ENCODE measurements at places on chromosomes 3 and 15. TPM values are rescaled to one million over a fixed set of nuclear protein-coding genes. Genes with fewer than 3 reads are reported as not detected.

DNA sequence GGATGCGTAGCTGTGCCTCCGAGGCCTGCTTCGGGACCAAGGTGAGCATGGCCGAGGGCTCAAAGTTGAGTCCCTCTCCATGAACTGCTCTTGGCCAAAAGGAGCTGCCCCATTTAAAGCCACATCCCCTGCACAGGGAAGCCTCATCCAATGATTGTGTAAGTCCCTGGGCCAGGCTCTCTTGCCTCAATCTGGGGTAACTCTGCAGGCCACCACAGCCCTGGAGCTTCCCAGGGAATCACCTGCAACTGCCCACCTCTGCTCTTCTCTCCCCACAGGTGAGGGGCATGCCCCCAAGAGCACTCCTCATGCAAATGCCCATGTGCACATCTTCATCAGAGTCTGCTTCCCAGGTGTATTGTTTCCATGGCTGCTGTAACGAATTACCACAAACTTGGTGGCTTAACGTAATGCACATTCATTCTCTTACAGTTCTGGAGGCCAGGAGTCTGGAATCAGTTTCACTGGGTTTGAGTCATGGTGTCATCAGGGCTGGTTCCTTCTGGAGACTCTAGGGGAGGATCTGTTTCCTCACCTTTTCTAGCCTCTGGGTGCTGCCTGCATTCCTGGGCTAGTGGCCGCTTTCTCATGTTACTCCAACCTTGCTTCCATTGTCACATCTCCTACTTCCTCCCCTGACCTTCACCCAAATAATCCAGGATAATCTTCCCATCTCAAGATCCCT, 25.0 kb upstream of the LOXL1 start:
- H3K27ac ChIP-seq = no peak overlapping the region
- H3K27me3 ChIP-seq = no peaks in the 10 kb centered on the region
- H3K4me3 ChIP-seq = no peak overlapping the region
- DNase-seq = no peak
- H3K36me3 ChIP-seq = peaks cover 6% of the 10 kb centered on the region

GRCh38 chr3:71389191-71389590, 194.3 kb downstream of the FOXP1 start:
- H3K27me3 ChIP-seq = no peaks in the 10 kb centered on the region
- DNase-seq = no peak
- H3K4me1 ChIP-seq = peaks cover 43% of the 10 kb centered on the region
- no peak overlapping the region for H3K4me3 ChIP-seq
- peak overlapping the region; percentile 78 for H3K27ac ChIP-seq

DNA sequence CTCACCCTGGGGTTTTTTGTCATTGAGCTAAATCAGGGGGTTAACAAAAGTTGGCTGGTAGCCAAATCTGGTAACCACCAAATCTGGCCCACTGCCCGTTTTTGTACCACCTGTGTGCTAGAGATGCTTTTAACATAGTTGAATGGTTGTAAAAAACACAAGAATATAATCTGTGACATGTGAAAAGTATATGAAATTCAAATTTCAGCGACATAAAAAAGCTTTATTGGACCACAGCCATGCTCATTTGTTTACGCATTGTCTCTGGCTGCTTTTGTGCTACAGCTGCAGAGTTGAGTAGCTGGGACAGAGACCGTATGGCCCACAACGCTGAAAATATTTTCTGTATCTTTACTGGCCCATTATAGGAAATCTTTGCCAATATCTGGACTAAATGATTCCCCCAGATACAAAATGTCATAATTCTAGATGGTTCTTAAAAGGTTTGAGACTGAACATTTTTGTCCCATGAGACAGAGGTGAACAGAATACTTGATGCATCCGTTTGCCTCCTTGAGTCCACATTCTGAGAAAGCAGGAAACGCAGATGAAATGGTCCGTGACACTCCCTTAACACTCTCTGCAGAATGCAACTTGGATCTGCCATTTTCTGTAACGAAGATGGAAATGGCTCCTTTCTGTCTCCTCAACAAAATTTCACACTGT, 120.9 kb upstream of the PDZRN3 start:
- H3K27me3 ChIP-seq = no peaks in the 10 kb centered on the region
- no peak overlapping the region for H3K4me3 ChIP-seq
- no peak overlapping the region for H3K27ac ChIP-seq
- no peak for DNase-seq
- no peaks in the 10 kb centered on the region for H3K36me3 ChIP-seq

DNA sequence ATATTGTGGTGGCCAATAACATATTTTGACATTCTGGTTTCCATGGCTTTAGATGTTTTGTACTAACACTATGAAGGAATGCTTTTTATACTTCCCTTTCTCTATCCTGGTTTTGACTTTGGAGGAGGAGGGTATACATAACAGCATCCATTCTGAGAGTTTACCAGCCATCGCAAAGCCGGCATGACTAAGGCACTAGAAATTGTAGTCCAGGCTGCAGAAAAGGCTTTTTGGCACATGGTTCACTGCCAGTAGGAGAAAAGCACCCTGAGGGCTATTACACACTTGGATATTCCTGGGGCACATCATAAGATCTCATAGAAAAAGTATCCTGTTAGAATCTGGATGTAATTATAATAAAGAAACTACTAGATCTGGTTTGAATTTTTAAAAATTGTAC, 101.8 kb downstream of the STT3B start:
- peaks cover 13% of the 10 kb centered on the region for H3K36me3 ChIP-seq
- H3K27me3 ChIP-seq = no peaks in the 10 kb centered on the region
- no peak overlapping the region for H3K4me3 ChIP-seq
- DNase-seq = no peak
- H3K4me1 ChIP-seq = peaks cover 33% of the 10 kb centered on the region

GRCh38 chr15:50112488-50113186, 6.4 kb downstream of the ATP8B4 start:
- peaks cover 3% of the 10 kb centered on the region for H3K36me3 ChIP-seq
- peaks cover 14% of the 10 kb centered on the region for H3K4me1 ChIP-seq
- DNase-seq = no peak
- no peak overlapping the region for H3K27ac ChIP-seq

DNA sequence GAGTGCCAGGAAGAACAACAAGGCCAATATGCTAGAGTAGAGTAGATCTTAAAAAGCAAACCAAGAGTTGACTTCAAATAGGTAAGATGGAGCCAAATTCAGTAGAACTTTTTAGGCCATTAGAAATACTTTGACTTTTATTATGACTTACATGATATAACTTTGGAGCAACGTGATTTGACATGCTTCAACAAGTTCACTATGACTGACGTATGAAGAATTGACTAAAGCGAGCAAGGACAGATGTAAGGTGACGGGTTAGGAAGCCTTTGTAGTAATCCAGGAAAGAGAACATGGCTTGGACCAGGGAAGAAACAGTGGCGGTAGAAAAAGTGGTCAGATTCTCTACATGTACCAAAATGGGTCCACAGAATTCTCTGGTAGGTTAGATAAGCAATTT, 4.9 kb upstream of the ZNF385D start:
- H3K27ac ChIP-seq = no peak overlapping the region
- DNase-seq = no peak
- no peak overlapping the region for H3K4me3 ChIP-seq
- H3K27me3 ChIP-seq = no peaks in the 10 kb centered on the region
- no peaks in the 10 kb centered on the region for H3K4me1 ChIP-seq

DNA sequence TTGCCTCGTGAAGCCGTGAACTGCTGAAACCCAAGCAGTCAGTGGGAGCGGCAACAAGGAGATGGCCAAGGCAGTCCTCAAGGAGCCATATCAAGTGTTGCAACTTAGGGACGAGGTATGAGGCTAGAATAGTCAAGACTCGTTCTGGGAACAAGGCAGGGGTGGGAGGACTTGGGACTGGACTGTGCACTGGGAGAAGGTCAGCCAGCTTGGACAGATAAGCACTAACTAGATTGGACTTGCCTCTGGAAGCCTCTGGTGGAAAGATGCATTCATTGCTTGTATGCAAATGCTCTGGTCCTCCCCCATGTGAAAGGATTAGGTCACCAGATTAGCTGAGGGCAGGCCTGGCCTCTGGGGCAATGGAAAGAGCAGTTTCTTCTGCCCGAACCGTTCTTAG, 123.3 kb upstream of the CTNNB1 start:
- H3K36me3 ChIP-seq = no peaks in the 10 kb centered on the region
- H3K27ac ChIP-seq = no peak overlapping the region
- H3K4me3 ChIP-seq = no peak overlapping the region
- peaks cover 7% of the 10 kb centered on the region for H3K4me1 ChIP-seq

- no peak overlapping the region for H3K27ac ChIP-seq
- no peak for DNase-seq
- peaks cover 34% of the 10 kb centered on the region for H3K4me1 ChIP-seq
Observed at GRCh38 chr15:64548235-64548634, 87.9 kb downstream of the ZNF609 start.

- no peaks in the 10 kb centered on the region for H3K4me1 ChIP-seq
- H3K4me3 ChIP-seq = no peak overlapping the region
- no peak overlapping the region for H3K27ac ChIP-seq
- H3K27me3 ChIP-seq = no peaks in the 10 kb centered on the region
Observed at GRCh38 chr3:65230261-65231139, 542.7 kb upstream of the ADAMTS9 start.

- no peak for DNase-seq
- no peak overlapping the region for H3K27ac ChIP-seq
- peaks cover 17% of the 10 kb centered on the region for H3K4me1 ChIP-seq
- no peaks in the 10 kb centered on the region for H3K36me3 ChIP-seq
Observed at GRCh38 chr3:38148311-38148882, 9.9 kb downstream of the MYD88 start.

- peaks cover 2% of the 10 kb centered on the region for H3K36me3 ChIP-seq
- no peak for DNase-seq
- peak overlapping the region; percentile 79 for H3K27ac ChIP-seq
- H3K4me3 ChIP-seq = peak overlapping the region; percentile 72
- no peaks in the 10 kb centered on the region for H3K27me3 ChIP-seq
- peaks cover 26% of the 10 kb centered on the region for H3K4me1 ChIP-seq
Observed at GRCh38 chr15:100570735-100571313, 31.2 kb downstream of the LINS1 start.

- H3K27me3 ChIP-seq = no peaks in the 10 kb centered on the region
- DNase-seq = no peak
Observed at GRCh38 chr3:162945626-162946025, 1449.0 kb downstream of the OTOL1 start.

GRCh38 chr15:51736069-51736468, 1.4 kb downstream of the LYSMD2 start:
- peaks cover 7% of the 10 kb centered on the region for H3K36me3 ChIP-seq
- H3K4me3 ChIP-seq = peak overlapping the region; percentile 94
- H3K4me1 ChIP-seq = peaks cover 62% of the 10 kb centered on the region
- no peaks in the 10 kb centered on the region for H3K27me3 ChIP-seq

DNA sequence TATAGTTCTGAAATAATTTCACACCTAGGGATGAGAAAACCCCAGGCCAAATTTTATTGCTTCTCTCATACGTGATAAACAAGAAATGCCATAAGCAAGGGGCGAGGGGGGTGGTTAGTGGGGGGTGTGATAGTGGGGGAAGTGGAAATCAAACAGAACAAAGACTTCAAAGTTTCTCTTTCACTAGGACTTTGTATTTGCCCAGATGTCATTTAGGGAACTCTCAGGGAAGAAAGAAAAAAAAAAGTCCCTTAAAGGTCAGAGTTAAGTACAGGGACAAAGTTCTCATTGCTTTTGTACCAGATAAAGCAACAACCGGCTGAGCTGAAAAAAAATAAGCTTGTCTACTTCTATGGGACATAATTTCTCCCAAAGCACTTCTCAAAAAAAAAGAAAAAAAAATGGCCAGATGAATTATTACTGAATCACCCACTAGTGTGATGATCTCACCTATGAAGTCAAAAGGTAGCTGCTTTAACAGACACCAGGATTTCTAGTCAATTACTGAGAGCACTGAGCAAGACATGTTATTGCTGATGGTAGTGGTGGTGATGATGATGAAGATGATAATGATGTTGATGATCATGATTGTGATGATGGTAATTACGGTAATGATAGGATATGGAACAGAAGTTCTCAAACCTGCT, 56.2 kb downstream of the FHIT start:
- H3K27me3 ChIP-seq = no peaks in the 10 kb centered on the region
- H3K36me3 ChIP-seq = peaks cover 2% of the 10 kb centered on the region
- H3K27ac ChIP-seq = no peak overlapping the region
- no peaks in the 10 kb centered on the region for H3K4me1 ChIP-seq
- no peak overlapping the region for H3K4me3 ChIP-seq

DNA sequence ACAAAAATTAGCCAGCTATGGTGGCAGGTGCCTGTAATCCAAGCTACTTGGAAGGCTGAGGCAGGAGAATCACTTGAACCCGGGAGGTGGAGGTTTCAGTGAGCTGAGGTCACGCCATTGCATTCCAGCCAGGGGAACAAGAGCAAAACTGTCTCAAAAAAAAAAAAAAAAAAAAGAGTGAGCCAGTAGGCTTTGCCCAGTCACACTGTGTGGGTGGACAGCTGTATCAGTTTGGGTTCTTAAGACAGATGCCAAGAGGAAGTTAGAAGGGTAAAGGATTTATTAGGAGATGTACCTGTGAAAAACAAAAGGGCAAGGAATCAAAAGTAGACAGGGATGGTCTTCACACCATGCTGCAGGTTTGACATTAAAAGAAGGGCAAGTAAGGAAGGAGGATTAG, 86.1 kb upstream of the CGNL1 start:
- H3K27me3 ChIP-seq = no peaks in the 10 kb centered on the region
- no peak overlapping the region for H3K27ac ChIP-seq
- H3K4me1 ChIP-seq = peaks cover 5% of the 10 kb centered on the region
- H3K36me3 ChIP-seq = peaks cover 7% of the 10 kb centered on the region
- DNase-seq = no peak

GRCh38 chr15:37898362-37898761, 36.1 kb upstream of the TMCO5A start:
- H3K4me1 ChIP-seq = no peaks in the 10 kb centered on the region
- no peak overlapping the region for H3K27ac ChIP-seq
- no peak for DNase-seq
- no peaks in the 10 kb centered on the region for H3K36me3 ChIP-seq
- no peak overlapping the region for H3K4me3 ChIP-seq
- H3K27me3 ChIP-seq = peaks cover 31% of the 10 kb centered on the region

- H3K36me3 ChIP-seq = no peaks in the 10 kb centered on the region
Observed at GRCh38 chr3:172203522-172204258, 164.3 kb downstream of the FNDC3B start.

DNA sequence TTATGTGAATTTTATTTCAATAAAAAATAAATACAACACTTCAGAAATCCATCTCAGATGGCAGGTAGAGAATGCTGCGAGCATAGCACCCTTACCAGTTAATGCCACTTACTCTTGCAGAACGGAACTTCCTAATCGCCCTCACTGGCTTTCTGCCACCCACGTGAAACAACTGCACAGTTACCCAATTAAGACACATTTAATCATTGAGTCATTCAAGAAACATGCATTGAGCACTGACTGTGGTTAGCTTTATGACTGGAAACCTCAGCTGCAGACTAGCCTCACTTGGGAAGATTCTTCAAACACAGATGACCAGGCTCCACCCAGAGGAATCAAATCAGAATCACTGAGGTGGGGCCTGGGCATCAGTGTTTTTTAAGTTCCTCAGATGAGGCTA, 5.6 kb upstream of the MFGE8 start:
- peaks cover 5% of the 10 kb centered on the region for H3K36me3 ChIP-seq
- no peak overlapping the region for H3K4me3 ChIP-seq
- H3K4me1 ChIP-seq = peaks cover 22% of the 10 kb centered on the region
- H3K27ac ChIP-seq = no peak overlapping the region
- peaks cover 63% of the 10 kb centered on the region for H3K27me3 ChIP-seq
- no peak for DNase-seq

HHLA2 gene
- total RNA-seq = 0.37 TPM

SLC35G2 gene
- not detected for total RNA-seq

IQCH gene
- 1.2 TPM for total RNA-seq

ACVR2B gene
- total RNA-seq = 6.6 TPM

DAG1 gene
- 18.0 TPM for total RNA-seq

UBE2Q2 gene
- 40.1 TPM for total RNA-seq

SHF gene
- 2.8 TPM for total RNA-seq

SEMA3G gene
- total RNA-seq = 1.5 TPM

GOLGA6L7 gene
- not detected for total RNA-seq

NPTN gene
- 48.5 TPM for total RNA-seq

RASGRP1 gene
- 121 TPM for total RNA-seq

CD96 gene
- total RNA-seq = 201 TPM

UROC1 gene
- not detected for total RNA-seq

AHSG gene
- total RNA-seq = not detected

GP5 gene
- 4.0 TPM for total RNA-seq

C3orf85 gene
- total RNA-seq = not detected

All from T-helper 17 cell (primary cell).